ENCODE measurements at places on chromosomes 1 and 21. TPM values are rescaled to one million over a fixed set of nuclear protein-coding genes. Genes with fewer than 3 reads are reported as not detected.

IGSF21 gene
- polyA plus RNA-seq, result 22.5 TPM

CD48 gene
- polyA plus RNA-seq, result not detected

DNA sequence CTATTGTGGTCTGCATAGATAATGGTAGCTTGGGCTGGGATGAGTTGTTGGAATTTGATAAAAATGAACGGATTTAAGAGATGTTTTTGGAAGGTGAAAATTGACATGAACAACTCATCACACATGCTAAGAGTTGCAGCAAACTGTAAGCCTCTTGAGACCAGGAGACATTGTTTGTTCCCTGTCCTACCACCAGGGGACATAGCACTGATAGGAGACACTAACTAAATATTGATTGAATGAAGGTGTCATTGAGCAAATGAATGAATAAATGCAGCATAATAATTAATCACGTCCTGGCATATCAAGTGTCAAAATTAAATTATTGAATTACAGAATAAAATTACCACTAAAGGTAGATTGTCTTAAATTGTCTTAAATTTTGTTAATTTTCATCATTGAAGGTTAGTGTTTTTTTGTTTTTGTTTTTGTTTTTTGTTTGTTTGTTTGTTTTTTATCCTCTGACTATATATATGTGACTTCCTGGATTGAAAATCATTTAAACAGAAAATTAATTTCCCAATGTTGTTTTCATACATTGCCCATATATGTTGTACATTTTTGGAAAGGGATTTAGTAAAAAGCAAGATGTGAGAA lies 285.3 kb upstream of the C1orf105 start:
- no peaks in the 10 kb centered on the region for H3K4me1 ChIP-seq
- no peak overlapping the region for H3K27ac ChIP-seq
- no peaks in the 10 kb centered on the region for H3K27me3 ChIP-seq
- H3K36me3 ChIP-seq, result no peaks in the 10 kb centered on the region

DNA sequence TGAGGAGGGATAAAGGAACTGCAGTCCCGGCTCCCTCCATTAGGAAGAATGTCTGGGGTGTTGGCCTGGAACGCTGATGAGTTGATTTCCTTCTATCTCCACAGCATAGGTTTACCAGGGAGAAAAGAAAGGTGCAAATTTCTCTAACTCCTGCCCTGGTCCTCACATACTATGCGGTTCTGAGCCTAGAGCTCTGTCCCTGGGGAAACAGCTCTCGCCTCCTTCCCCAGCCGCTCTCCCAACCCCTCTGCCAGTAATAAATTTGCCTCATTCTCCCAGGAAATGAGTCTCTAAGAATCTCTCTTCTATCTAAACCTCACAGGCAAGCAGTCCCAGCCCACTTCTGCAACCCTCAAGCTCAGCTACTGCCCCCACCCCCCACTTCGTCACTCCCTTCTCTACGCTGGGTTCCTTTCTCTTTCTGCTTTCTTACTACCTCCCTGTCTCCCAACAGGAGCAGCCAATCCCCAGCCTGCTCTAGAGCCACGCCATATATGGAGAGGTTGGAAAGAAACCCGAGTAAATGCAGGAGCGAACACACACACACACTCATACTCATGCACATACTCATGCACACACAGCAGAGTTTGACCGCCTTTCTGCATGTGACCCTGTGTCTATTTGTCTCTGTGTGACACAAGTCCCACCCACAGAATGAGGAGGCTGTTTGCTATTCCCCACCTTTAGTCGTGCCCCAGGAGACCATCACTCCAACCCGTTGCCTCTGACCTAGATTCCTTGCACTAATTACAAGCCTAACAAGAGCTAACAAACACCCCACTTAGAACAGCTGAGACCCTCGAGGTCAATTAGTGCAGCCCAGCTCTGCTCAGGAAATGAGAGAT lies 13.4 kb downstream of the PLEKHO1 start:
- peak overlapping the region; percentile 55 for H3K4me3 ChIP-seq
- no peaks in the 10 kb centered on the region for H3K27me3 ChIP-seq
- H3K4me1 ChIP-seq, result peaks cover 30% of the 10 kb centered on the region

- no peaks in the 10 kb centered on the region for H3K36me3 ChIP-seq
- H3K27ac ChIP-seq, result no peak overlapping the region
- DNase-seq, result no peak
- H3K27me3 ChIP-seq, result no peaks in the 10 kb centered on the region
- no peaks in the 10 kb centered on the region for H3K4me1 ChIP-seq
- no peak overlapping the region for H3K4me3 ChIP-seq
Measured at GRCh38 chr1:228785366-228786330, 50.4 kb downstream of the RHOU start.

- H3K27me3 ChIP-seq, result no peaks in the 10 kb centered on the region
- no peaks in the 10 kb centered on the region for H3K4me1 ChIP-seq
- no peaks in the 10 kb centered on the region for H3K36me3 ChIP-seq
- no peak for DNase-seq
Measured at GRCh38 chr21:25428537-25428936, 178.7 kb downstream of the MRPL39 start.

GRCh38 chr1:10939654-10940450 lies 72.6 kb upstream of the TARDBP start:
- no peak overlapping the region for H3K27ac ChIP-seq
- H3K4me1 ChIP-seq, result no peaks in the 10 kb centered on the region
- H3K27me3 ChIP-seq, result no peaks in the 10 kb centered on the region
- DNase-seq, result no peak
- no peak overlapping the region for H3K4me3 ChIP-seq

Data from H1 (cell line).